ENCODE measurements at places on chromosomes 6 and 20.
A peak's percentile ranks its signal among the peaks of the same experiment; 100 is the strongest.

- no peak for DNase-seq
Observed at GRCh38 chr20:25072226-25072811, 9.6 kb downstream of the VSX1 start.

GRCh38 chr6:146154197-146154596 is 125.3 kb downstream of the GRM1 start:
- DNase-seq: peak; percentile 7

DNA sequence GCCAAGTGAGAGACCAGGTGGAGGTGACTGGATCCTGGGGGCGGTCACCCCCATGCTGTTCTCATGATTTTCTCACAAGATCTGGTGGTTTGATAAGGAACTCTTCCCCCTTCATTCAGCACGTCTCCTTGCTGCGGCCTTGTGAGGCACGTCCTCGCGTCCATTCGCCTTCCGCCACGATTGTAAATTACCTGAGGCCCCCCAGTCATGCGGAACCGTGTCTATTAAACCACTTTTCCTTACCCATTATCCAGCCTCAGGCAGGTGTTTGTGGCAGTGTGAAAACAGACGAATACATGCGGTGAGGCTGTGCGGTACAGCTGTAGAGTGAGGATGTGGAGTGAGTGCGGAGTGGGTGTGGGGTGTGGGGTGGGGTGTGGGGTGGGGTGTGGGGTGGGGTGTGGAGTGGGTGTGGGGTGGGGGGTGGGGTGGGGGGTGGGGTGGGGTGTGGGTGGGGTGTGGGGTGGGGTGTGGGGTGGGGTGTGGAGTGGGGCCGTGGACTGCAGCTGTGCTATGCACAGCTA is 12.1 kb upstream of the NTSR1 start:
- DNase-seq: no peak

DNA sequence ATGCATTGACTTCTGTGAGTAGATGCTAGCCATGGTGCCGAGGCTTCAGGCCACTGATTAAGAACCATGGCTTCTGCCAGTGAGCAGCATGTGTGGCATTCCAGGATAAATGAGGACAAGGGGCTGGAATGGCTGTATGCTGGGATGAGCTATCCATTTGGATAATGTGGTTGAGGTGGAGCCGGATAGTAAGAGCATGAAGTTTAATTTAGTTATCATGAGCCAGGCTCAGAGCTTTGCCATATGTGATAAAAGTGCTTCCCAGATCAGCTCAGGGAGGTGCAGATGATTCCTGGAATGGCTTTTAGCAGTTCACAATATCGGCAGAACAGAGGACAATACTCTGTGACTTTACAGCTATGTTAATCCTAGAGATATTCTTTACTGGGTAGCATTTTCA is 34.6 kb upstream of the RNF8 start:
- DNase-seq: no peak

GRCh38 chr20:60232380-60232779 is 274.2 kb downstream of the CDH26 start:
- DNase-seq: no peak

DNA sequence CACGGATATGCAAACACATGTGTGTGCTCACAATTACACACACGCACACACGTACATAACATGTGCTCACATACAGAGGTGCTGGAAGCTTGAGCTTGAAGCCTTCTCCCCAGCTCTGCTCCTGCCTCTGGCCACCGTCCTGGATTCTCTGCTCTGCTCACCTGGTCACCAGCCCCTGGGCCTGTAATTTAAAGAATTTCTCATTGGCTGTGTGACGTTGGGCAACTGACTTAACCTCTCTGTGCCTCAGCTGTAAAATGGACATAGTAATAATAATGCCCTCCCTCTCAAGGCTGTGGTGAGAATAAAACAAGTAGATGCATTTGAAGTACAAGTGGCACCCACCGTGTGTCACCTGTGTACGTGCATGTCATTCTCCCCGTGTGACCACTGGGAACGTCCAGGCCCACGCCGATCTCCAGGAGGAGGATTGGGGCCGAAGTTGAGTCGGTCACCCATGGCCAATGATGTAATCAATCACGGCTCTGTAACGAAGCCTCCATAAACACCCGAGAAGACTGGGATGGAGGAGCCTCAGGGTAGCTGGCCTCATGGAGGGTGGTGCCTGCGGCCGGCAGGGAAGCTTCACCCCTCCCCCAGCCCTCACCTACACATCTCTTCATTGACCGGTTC is 160.9 kb upstream of the AFDN start:
- no peak for DNase-seq

DNA sequence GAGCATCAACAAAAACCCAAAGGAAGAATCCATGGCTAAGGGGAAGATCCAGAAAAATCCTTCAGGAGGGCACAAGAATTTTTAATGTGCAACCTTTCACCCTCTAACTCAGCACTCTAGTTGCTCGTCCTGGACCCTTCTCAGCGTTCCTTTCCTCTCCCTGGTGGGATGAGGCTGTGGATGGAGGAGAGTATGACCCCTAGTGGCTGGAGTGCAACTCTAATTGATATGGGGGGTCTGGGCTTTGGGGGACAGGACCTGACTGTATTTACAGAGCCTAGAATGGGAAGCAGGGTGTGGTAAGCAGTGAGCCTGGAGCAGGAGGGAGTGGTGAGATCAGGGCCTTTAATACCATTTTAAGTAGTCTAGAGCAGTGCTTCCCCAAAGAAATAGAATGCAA is 83.9 kb upstream of the CEP85L start:
- peak; percentile 69 for DNase-seq

DNA sequence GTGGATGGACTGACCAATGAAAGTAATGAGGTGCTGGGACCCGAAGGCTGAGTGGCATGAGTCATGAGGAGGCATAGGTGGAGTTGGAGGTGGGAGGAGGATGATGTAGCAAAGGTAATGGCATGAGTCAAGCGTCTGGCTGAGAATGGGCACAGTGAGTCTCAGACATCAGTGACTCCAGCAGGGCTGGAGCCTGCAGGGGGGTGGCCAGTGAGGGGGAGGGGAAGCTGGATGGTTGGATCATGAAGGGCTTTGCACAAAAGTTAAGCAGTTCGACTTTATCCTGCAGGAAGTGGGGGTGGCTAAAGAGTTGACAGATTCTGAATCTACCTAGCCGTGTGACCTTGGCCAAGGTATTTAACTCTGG is 99.0 kb upstream of the IYD start:
- DNase-seq: no peak

DNA sequence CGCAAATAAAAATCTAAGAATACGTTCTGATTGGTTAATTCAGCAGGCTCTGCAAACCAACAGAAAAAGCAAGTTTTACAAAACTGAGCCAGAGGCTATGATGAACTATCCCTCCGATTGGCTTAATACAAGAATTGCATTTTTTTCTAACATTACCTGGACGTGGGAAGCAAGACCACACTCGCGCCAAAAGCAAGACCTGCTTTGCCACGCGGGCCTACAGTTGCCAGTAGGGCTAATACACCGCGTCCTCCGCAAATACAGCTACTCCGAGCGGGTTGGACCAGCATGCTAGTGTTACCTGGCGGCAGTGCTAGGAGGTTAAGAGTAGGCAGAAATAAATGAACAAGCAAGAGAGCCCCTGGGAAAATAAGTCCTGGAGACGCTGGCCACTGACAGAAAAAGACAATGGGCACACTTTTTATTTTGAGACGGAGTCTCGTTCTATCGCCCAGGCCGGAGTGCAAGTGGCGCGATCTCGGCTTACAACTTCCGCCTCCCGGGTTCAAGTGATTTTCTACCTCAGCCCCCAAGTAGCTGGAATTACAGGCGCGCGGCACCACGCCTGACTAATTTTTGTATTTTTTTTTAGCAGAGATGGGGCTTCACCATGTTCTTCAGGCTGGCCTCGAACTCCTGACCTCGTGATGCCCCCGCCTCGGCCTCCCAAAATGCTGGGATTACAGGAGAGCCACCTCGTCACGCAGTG is 131.9 kb upstream of the BTN3A2 start:
- no peak for DNase-seq

- no peak for DNase-seq
Observed at GRCh38 chr20:22601361-22602141, 17.2 kb upstream of the FOXA2 start.

DNA sequence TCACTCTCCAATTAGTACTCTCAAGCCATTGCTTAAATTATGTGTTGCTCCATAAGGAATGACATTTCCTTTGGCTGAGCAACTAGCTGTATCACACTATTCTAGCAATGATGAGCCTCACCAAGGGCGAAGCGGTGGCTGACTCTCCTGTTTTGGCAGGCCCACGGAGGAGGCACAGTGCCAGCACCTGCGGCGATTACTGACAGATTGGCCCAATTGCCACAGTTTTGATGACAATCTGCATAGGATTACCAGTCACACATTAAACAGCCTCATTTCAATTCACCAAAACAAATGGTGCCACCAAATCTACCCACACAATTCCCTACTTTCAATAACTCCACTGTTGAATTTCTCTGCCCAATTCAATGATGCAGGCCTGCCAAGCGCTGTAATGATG is 286.9 kb downstream of the PTPRK start:
- no peak for DNase-seq

GRCh38 chr6:43285832-43286231 is 12.2 kb upstream of the SLC22A7 start:
- DNase-seq: no peak

GRCh38 chr6:3001773-3002293 is 2.1 kb downstream of the NQO2 start:
- peak; percentile 66 for DNase-seq

GRCh38 chr6:22067671-22068070 is 229.2 kb downstream of the PRL start:
- no peak for DNase-seq

All from lung microvascular endothelial cell (primary cell).